ENCODE measurements at places on chromosomes 2 and 18. TPM values are rescaled to one million over a fixed set of nuclear protein-coding genes. Genes with fewer than 3 reads are reported as not detected.
A peak's percentile ranks its signal among the peaks of the same experiment; 100 is the strongest.

DNA sequence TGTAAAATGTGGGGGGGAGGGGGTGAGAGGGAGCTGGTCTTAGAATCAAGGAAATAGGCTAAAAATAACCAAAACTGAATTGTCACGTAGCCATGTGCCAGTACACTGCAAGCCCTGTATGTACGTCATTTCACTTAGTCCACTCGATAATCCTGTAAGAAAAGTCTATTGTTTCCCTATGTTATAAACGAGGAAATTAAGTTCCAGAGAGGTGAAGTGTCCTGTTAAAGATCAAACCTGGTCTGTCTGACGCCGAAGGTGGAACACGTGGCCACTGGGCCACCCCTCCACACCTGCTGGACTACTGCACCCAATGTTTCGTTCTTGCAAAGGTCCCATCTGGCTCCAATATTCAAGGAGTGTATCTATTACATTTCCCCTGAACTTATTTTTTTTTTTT lies 29.6 kb downstream of the TFCP2L1 start:
- no peaks in the 10 kb centered on the region for H3K36me3 ChIP-seq
- H3K27me3 ChIP-seq = no peaks in the 10 kb centered on the region
- H3K27ac ChIP-seq = no peak overlapping the region
- H3K4me3 ChIP-seq = no peak overlapping the region
- DNase-seq = no peak

The UGT1A10 gene
- total RNA-seq = not detected

- H3K36me3 ChIP-seq = no peaks in the 10 kb centered on the region
- no peaks in the 10 kb centered on the region for H3K27me3 ChIP-seq
- H3K4me1 ChIP-seq = no peaks in the 10 kb centered on the region
- no peak overlapping the region for H3K4me3 ChIP-seq
These were observed 67.2 kb upstream of the PHLPP1 start for GRCh38 chr18:62648045-62648678.

DNA sequence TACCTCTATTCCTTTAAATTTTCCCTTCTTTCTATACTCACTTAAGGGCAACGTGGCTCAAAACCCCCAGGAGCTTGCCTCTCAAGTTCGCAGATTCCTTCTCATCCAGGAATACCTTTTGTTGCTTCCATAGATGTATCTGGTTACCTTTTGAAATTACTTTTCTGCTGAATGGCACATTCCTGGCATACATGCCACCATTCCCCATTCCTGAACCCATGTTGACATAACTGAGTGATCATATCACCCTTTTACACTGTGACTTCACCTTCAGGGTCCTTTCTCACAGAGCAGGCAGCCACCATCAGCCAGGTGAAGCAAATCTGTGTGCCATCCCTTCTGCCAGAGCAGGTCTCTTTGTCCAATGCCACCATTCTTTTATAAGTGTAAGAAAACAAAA lies 615.8 kb downstream of the ARHGAP15 start:
- no peak for DNase-seq
- no peaks in the 10 kb centered on the region for H3K27me3 ChIP-seq
- H3K4me1 ChIP-seq = no peaks in the 10 kb centered on the region
- no peak overlapping the region for H3K4me3 ChIP-seq
- H3K36me3 ChIP-seq = no peaks in the 10 kb centered on the region

DNA sequence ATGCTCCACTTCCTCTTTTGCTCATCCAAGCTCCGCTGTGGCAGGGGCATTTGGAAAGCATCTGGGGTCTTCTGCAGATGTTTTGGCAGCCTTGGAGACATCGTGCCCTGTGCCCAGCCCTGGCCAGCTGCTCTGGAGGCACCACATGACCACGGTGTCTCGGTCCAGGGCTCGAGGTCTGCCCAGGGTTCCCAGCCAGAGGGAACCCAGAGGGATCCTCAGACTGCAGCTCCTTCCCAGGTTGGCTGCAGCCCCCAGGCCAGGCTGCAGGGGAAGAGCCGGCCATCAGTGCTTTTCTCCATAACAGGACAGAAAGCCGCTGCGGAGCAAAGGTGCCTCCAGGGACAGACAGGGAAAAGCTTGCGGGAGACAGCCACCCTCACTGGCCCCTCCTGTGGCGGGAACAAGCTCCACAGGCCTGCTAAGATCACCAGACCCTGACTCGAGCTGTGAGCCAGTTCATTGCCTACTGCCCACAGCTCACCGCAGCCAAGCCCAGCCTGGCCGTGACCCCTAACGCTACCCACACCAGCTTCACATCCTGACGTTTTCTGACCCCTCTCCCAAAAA lies 74.7 kb downstream of the SMAD7 start:
- no peaks in the 10 kb centered on the region for H3K4me1 ChIP-seq
- no peak overlapping the region for H3K27ac ChIP-seq
- no peaks in the 10 kb centered on the region for H3K27me3 ChIP-seq

DNA sequence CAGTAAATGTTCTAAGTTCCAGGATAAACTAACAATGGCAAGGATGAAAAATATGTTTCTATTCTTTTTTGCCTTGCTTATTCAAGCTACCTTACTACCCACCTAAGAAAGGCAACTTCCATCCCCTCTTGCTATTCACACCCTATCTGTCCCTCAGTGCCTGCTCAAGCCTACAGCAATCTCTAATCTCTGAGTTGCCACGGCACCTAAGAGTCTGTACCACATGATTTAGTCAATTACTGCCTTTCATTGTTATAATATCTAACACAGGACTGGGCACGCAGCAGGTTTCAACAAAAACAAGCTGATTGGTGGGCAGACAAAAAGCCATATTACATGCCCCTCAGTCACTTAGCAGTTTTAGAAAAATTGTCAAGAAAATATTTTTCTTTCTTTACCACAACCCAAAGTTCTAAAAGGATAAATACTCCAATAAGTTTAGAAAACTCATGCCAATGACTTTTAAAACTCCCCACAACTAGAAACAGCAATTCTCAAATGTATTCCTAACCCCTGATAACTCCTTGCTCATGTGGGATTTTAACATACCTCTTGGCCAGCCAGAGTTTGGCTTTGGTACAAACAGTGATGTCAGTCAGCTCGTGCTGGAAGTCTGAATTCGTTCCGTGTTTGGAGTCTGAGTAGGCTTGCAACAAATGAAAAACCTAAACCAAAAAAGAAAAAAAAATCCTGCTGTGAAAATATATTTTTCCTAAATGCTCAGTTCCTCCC lies 117.3 kb upstream of the ZFP36L2 start:
- H3K27me3 ChIP-seq = no peaks in the 10 kb centered on the region
- H3K4me1 ChIP-seq = peaks cover 69% of the 10 kb centered on the region
- peak overlapping the region; percentile 88 for H3K27ac ChIP-seq

DNA sequence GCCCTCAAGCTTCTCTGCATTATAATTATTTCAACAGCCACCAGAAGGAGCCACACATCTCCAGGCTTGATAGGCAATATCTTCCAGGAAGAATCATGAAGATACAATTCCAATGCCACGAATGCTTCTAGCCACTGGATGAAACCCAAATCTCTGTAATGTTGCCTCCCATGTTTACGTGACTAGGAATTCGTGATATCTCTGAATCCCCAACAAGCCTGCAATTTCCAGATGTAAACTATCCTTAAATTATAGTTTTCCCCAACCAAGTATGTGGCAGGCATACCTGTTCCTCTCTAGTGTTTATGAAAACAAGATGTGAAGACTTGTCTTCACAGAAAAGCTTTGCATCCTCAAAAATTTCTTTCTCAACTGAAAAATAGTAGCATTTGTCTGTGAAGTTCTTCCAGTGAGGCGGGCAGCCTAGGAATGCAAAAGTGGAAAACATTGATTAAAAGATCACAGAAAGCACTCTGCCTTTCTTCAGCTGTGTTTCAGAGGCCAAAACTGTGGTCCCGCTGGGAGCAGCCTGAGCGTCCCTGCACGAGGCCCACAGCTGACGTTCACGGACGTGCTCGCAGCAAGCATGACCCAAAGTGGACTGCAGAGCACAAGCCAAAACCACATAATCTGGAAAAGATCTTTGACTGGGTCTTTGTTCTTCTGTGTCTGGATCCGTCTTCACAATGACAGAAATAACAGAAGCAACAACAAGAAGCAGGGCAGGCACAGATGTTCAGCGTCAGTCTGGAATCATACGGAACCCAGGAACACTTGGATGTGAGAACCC lies 65.1 kb upstream of the THOC1 start:
- H3K36me3 ChIP-seq = no peaks in the 10 kb centered on the region
- H3K27ac ChIP-seq = no peak overlapping the region
- H3K4me3 ChIP-seq = no peak overlapping the region
- peak; percentile 35 for DNase-seq
- no peaks in the 10 kb centered on the region for H3K27me3 ChIP-seq

The TMEM178A gene
- total RNA-seq = 0.42 TPM

GRCh38 chr2:156818944-156819343 lies 382.8 kb downstream of the GPD2 start:
- no peaks in the 10 kb centered on the region for H3K27me3 ChIP-seq
- H3K4me3 ChIP-seq = no peak overlapping the region

- no peaks in the 10 kb centered on the region for H3K27me3 ChIP-seq
- DNase-seq = no peak
- no peak overlapping the region for H3K27ac ChIP-seq
- no peaks in the 10 kb centered on the region for H3K4me1 ChIP-seq
- H3K4me3 ChIP-seq = no peak overlapping the region
These were observed 123.7 kb upstream of the SIX3 start for GRCh38 chr2:44817673-44818335.

- H3K27ac ChIP-seq = no peak overlapping the region
- no peaks in the 10 kb centered on the region for H3K36me3 ChIP-seq
- H3K4me3 ChIP-seq = no peak overlapping the region
- H3K4me1 ChIP-seq = peaks cover 8% of the 10 kb centered on the region
These were observed 114.7 kb upstream of the STON1 start for GRCh38 chr2:48414980-48415835.

The HDAC4 gene
- 77.4 TPM for total RNA-seq

GRCh38 chr2:2775018-2775417 lies 443.9 kb upstream of the MYT1L start:
- H3K27ac ChIP-seq = no peak overlapping the region
- DNase-seq = peak; percentile 29
- no peaks in the 10 kb centered on the region for H3K27me3 ChIP-seq
- H3K4me3 ChIP-seq = no peak overlapping the region
- peaks cover 5% of the 10 kb centered on the region for H3K4me1 ChIP-seq

- no peak for DNase-seq
- no peaks in the 10 kb centered on the region for H3K27me3 ChIP-seq
- no peak overlapping the region for H3K4me3 ChIP-seq
- no peaks in the 10 kb centered on the region for H3K36me3 ChIP-seq
These were observed 223.9 kb downstream of the MBD5 start for GRCh38 chr2:148244593-148245292.

DNA sequence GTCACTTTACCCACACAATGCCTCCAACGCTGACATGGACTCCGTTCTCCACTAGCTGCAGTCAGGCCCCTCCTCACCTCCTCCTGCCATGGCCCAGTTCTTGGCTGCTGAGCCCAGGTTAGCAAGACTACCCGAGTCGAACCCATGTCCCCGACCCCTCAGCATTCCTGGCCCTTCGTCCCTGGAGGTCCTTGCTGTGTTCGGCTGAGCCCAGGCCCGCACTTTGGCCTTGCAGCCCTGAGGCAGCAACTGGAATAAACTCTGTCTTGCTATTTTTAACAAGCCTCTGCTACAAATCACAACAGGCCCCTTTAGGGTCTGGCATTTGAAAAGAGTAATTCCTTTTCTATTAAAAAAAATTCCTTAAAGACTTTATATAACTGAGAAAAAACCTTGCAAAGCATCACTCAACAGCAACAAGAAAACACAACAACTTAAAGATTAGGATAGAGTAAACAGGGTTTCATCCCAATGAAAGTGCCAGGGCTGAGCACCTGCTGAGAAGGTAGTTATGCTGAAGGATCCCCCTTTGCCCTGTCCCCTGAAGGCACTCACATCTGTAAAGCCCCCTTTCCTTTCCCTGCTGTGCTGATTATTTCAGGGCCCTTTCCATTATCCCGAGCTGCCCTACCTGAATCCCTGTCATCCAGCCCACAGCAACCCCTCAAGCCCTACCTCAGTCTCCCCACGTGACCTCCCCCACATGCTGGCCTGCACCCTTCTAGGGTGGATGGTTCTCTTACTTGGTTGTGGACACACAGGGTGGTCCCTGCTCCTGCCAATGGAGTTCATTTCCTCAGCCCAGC lies 120.0 kb upstream of the SNTG2 start:
- H3K27me3 ChIP-seq = no peaks in the 10 kb centered on the region
- H3K27ac ChIP-seq = no peak overlapping the region
- no peak for DNase-seq
- no peaks in the 10 kb centered on the region for H3K36me3 ChIP-seq
- H3K4me1 ChIP-seq = peaks cover 6% of the 10 kb centered on the region

The FASTKD2 gene
- total RNA-seq = 68.6 TPM

GRCh38 chr18:45670281-45670962 lies 53.6 kb upstream of the SLC14A1 start:
- no peaks in the 10 kb centered on the region for H3K36me3 ChIP-seq
- DNase-seq = no peak
- no peak overlapping the region for H3K27ac ChIP-seq
- no peak overlapping the region for H3K4me3 ChIP-seq
- H3K4me1 ChIP-seq = peaks cover 13% of the 10 kb centered on the region

The GALNT3 gene
- total RNA-seq = 0.56 TPM

- no peaks in the 10 kb centered on the region for H3K36me3 ChIP-seq
- no peak overlapping the region for H3K4me3 ChIP-seq
- DNase-seq = no peak
- no peaks in the 10 kb centered on the region for H3K4me1 ChIP-seq
These were observed 190.1 kb upstream of the AGAP1 start for GRCh38 chr2:235303499-235304291.

DNA sequence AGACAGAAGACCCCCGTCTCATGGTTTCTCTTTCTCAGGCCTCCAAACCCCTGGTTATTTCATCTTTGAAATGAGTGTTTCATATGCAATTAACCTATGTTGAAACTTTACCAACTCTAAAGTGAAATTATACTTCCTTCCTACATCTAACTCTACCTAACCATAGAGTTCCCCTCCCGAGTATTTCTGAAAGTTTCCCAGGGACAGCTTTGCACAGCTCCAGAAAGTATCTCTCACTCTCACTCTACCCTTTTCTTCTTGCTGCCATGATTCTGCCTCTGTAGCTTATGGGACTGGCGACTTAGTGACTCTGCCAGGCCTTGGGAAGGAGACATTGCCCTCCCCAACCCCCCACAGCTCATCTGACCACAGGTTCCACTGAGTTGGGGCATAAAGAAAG lies 107.9 kb downstream of the B3GNT2 start:
- peak overlapping the region; percentile 74 for H3K27ac ChIP-seq
- H3K36me3 ChIP-seq = no peaks in the 10 kb centered on the region
- DNase-seq = no peak
- no peaks in the 10 kb centered on the region for H3K27me3 ChIP-seq
- H3K4me3 ChIP-seq = no peak overlapping the region
- H3K4me1 ChIP-seq = peaks cover 5% of the 10 kb centered on the region

DNA sequence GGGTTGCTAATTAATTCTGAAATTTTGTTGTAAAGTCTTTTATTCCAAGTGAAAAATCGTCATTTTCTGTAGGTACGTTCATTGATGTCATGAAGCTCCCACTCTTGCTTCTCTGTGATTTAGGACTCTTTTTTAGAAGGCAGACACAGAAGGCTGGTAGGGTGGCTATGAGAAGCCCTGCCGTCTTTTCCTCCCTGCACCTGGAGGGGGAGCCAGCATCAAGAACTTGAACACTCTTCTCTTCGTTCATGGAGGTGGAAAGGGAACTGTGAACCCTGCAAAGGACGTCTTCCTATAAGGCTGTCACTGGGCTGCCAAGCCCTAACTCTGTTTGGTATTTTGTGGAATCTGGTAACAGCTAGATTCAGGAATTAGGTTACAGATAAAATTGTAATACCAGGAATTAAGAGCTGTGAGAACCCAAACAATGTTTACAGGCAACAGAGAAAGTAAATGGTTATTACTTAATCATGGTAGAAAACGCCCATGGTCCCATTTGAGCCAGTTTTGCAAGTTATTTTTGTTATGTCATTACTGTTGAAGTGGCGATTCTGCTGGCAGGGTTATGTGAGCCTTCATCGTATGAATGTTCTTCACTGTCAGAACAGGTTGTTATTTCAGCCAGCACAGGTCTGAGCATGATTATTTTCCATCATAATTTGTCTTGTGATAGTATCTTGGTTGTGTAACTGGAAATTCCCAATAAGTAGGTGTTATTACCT lies 112.2 kb downstream of the OSBPL6 start:
- no peaks in the 10 kb centered on the region for H3K36me3 ChIP-seq
- H3K4me1 ChIP-seq = peaks cover 7% of the 10 kb centered on the region
- no peak overlapping the region for H3K4me3 ChIP-seq
- no peak overlapping the region for H3K27ac ChIP-seq

All from gastrocnemius medialis (tissue), 4 donors.